ENCODE measurements at places on chromosomes 16 and 17.

DNA sequence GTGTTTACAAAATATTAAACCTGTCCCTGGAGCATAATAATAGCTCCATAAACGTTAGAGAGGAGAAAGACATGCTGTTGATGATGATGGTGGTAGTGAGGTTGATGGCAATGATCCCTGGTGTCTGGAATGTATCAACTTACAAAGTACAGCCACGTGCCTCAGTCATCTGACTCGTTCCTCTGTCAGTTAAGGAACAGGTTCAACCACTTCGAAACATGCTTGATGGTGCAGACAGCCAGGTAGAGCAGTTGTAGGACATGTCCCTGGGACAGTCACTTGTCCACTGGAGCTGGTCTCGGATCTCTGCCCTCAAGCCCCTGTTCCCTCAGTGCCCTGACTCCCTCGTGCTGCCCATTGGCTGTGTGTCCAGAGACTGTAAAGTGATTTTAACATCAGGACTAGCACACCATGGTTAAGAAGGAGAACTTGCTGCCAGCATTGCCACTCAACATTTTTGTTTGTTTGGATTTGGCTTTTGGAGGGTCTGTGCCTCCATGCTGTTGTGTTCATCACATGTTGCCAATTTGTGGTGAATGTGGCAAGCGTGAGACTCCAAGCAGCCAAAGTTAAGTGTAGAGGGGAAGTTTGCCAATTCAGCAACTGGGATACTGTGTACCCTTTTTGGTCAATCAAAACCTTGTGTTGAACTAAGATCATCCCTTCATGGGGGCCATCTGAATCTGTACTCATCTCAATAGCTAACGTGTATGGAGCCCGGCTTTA lies 16.3 kb upstream of the SALL1 start:
- no peak for DNase-seq

GRCh38 chr17:57016071-57016763 lies 38.3 kb downstream of the SCPEP1 start:
- no peak for DNase-seq

DNA sequence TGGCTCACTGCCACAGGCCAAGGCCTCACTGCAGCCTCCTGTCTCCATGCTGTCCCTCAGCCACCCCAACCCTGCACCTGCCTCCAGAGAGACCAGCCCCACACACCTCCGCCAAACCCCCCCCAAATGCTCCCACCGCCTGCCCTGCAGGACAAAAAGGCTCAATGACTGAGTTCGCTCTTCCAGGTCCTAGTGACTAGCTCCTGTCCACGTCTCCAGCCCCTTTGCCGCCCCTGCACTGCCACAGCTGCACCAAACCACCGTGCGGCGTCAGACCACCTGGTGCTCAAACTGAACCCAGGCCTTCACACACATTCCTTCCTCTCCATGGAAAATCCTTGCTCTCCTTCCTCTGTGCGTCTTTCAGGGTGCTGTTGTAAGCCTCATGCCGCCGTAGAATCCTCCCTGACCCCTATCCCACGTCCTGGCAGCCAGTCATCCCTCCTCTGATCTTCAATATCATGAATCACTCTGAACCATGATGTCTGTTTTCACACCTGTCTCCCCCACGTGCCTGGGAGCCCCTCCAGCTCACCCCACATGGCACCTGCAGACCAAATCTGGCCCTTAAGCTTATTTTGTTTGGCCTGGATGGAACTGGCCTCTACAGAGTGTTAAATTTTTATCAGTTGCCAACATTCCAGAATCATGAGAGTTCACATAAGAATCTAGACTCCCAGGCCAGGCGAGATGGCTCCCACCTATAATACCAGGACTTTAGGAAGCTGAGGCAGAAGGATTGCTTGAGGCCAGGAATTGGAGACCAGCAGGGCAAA lies 4.3 kb upstream of the GSG1L start:
- DNase-seq: no peak

DNA sequence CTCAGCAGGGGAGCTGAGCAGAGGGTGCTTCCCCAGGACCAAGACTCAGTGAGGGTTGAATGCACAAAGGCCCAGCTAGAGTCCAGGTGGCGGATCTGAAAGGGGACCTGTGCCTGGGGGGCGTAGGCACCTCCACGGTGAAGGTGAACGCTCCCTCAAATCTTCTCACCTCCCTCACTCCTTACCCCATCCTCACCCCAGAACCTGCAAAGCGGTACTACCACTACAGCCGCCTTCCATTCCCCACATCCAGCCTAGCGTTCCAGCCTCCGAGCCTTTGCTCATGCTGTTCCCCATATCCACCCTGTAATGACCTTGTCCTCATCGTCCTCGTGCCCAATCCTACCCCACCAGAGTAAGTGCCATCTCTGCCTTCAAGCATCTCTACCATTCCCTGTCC lies 30.6 kb downstream of the TRPV3 start:
- DNase-seq: no peak

DNA sequence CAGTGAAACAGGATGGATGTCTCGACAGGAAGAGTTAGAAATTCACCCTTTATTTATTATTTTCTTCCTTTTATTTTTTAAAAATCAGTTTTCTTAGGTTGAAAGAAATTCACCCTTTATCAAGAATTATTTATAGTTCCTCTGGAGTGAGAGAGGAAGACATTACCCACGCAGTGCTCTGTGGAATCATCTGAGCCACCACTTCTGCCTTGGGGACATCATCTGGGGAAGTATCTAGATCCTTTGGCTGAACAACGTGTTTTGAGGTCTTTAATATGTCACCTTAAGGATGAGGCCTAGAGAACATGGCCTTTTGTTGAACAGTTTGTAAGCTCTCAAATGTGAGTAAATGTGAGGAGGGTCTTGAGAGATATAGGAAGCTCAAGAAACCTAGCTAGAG lies 183.3 kb downstream of the UTP18 start:
- DNase-seq: no peak

- no peak for DNase-seq
Observed at GRCh38 chr17:15271741-15272140, 6.6 kb upstream of the PMP22 start.

DNA sequence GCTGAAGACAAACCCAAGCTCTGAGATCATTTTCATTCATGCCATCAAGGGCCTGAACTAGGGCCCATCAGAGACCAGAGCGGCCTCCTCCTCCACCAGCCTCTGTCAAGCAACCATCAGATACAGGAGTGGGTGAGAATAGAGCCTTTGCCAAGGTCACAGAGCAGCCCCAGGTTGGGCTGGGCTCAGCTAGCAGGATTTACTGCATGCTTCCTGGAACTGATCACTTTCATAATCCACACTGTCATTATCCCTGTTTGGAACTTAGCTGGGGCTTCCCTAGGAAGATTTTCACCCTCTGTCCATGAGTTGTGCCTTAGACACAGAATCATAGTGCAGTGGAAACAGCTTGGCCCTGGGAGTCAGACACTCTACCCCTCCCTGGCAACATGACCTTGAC lies 5.1 kb downstream of the MT4 start:
- no peak for DNase-seq

DNA sequence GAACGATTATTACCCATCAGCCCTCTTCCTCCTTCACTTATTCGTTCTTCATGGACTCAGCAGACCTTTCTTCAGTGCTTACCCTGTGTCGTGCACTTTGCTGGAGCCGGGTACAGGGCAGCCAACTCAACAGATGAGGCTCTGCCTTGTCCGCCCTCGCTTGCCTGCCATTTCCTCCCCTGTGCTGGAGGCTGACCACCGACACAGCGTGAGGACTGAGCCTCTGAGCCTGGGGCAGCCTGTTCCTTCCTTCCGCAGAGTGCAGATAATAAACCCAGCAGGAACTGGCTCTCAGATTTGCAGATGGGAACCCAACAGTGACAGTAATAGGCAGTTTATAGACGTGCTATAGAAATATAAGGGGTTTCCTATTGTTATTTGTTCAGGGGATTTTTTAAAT lies 7.0 kb upstream of the SLC39A11 start:
- peak; percentile 41 for DNase-seq

GRCh38 chr16:50593410-50594150 lies 45.4 kb downstream of the NKD1 start:
- DNase-seq: no peak

DNA sequence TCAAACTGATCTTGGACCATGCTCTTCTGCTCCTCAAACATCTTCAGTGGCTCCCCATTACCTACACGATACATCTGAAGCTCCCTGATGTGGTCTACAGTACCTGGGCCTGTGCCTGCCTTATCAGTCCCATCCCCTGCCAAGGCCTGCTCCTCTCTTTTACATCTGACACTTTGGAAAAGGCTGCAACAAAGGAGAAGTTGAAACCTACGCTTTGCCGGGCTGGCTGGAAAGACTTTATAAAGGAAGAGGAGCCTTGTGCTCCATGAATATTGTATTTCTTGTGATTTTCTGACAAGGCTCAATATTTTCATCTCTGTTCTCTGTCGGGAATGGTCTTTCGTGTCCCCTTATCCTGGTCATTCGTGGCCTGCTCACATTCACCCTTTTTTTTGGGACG lies 132.5 kb downstream of the XYLT1 start:
- no peak for DNase-seq

DNA sequence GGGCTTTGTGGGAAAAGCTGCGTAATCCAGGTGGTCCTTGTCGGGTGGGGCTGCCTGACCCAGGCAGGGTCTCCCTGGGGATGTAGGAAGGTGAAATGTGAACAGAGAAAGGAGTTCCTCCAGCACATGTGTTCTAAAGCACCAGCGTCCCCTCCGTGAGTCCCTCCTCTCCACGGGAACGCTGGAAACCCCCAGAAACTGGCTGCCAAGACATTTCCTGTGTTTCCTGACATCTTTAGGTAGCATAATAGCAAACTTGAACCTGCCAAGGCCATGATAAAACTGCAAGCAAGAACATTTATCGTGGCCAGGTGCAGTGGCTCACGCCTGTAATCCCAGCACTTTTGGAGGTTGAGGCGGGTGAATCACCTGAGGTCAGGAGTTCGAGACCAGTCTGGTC lies 12.6 kb upstream of the PYDC1 start:
- DNase-seq: no peak

GRCh38 chr17:343211-343610 lies 9.4 kb downstream of the RPH3AL start:
- no peak for DNase-seq

- DNase-seq: no peak
Observed at GRCh38 chr17:71184716-71185115, 936.1 kb upstream of the SOX9 start.

- no peak for DNase-seq
Observed at GRCh38 chr17:17221329-17221728, 15.2 kb upstream of the PLD6 start.

DNA sequence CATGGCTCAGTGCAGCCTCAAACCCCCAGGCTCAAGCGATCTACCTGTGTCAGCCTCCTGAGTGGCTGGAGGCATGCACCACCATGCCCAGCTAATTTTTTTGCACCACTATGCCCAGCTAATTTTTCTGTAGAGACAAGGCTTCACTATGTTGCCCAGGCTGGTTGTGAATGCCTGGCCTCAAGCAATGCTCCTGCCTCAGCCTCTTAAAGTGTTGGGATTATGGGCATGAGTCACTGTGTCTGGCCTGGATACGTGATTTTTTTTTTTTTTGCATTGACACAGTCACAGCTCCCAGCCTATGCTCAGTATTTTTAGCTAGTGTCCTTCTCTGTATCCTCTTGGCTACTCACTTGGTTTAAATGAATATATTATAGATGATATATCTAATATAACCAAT lies 377.0 kb upstream of the TNRC6C start:
- DNase-seq: no peak

- no peak for DNase-seq
Observed at GRCh38 chr17:29828676-29829284, 101.2 kb downstream of the SSH2 start.

DNA sequence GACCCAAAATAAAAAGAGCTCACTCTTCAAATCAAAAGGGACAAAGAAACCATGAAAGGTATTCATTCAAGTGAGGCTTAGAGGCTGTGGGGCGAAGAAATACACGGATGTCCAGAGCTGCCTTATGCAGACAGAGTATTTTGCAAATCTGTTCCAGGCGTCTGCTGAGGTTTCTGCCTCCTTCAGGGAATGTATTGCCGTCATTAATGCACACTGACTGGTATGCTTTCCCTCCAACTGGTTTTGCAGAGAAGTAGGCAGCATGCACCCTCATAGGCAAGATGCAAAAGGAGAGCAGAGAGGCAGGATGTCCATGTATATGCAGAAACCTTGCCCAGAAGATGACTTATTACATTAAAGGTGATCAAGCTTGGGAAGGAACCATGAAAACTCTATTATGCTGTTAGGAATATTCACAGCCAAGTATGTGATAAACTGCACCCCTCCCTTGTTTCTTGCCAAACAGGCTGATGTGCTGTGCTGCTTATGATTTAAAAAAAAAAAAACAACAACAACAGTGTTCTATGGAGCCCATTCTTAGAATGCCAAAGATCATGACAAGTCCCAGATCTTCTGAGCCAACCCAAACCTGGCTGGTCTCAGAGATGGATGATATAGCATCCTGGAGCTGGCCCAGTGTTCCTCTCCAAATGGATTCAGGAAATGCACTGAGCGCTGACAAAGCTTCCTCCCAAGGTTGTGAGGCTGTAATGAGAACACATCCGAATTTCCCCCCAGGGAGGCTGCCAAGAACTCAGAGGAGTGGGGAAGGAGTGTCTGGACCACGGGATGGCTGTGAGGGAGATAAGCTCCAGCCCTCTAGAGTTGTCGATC lies 77.6 kb upstream of the HLF start:
- DNase-seq: no peak

- no peak for DNase-seq
Observed at GRCh38 chr17:47708312-47708863, 14.4 kb downstream of the TBKBP1 start.

DNA sequence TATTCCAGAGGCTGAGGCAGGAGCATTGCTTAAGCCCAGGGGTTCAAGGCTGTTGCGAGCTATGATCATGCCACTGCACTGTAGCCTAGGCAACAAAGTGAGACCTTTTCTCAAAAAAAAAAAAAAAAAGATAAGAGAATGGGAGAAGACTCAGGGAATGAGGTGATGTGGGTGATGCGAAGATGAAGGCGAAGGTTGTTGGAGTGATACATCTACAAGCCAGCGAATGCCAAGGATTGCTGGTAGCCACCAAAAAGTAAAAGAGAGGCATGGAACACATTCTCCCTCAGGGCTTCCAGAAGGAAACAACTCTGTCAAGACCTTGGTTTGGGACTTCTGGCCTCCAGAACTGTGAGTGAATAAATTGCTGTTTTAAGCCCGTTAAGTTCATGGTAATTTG lies 26.0 kb upstream of the CNEP1R1 start:
- no peak for DNase-seq

GRCh38 chr16:79301051-79301450 lies 299.5 kb downstream of the MAF start:
- DNase-seq: no peak

DNA sequence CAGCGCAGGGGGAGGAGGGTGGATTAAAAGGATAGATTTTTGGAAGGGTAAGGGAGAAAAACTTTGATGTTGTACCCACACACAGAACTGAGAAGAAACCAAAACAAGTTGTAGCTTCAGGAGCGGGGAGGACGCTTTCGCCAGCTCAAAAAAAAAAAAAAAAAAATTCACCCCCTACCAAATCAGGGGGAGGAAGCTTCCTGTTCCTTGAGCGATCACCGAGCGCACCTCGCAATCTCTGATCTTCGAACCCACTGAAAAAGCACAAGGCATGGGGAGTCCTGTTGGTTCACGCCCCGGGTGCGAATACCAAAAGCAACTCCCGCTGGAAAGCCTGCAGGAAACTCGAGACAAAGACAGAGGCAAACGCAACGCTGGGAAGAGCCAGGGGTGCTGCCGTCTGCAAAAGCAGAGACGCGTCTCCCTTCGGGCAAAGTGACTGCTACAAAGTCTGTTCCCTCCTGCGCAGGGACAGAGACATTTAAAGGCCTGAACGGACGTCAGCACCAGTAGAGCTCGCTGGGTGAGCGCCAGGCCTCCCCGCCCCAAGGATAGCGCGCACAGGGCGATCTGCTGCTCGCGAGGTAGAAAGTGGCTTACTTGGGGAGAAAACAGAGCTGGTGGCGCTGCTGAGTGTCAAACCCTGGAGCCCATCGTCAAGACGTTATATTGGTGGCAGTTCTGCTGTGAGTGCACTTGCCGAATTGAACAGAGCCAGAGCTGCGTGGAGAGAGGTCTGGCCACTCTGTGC lies 190.4 kb downstream of the USP22 start:
- peak; percentile 41 for DNase-seq

Data from NCI-H2081 (cell line).